ENCODE measurements at places on chromosomes 2 and 18.

- H3K27ac ChIP-seq = no peak overlapping the region
- no peaks in the 10 kb centered on the region for H3K36me3 ChIP-seq
- no peak overlapping the region for H3K4me3 ChIP-seq
- no peak for DNase-seq
- H3K4me1 ChIP-seq = no peaks in the 10 kb centered on the region
Measured at GRCh38 chr2:150679456-150680120, 192.1 kb upstream of the RND3 start.

GRCh38 chr2:222033541-222033940, 265.3 kb downstream of the PAX3 start:
- no peak for DNase-seq
- no peaks in the 10 kb centered on the region for H3K27me3 ChIP-seq
- H3K4me1 ChIP-seq = no peaks in the 10 kb centered on the region
- no peaks in the 10 kb centered on the region for H3K36me3 ChIP-seq

DNA sequence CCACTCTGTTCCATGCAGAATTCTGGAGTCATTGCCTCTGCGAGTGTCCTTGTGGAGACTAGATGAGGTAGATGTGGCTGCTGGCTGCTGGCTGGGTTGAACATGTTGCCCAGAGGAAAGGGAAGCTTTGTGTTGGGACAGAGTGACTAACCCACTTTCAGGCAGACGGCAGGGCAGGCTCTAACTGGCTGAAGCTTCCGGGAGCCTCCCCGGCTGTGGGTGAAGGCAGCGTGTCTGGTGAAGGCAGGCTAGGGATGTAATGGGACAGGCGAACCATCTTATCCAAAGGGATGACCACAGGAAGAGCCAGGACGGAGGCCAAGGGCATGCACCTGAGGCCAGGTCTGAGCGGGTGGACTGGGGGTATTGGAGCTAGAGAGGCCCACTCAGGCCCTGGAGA, 16.0 kb downstream of the ASPRV1 start:
- H3K4me1 ChIP-seq = peaks cover 7% of the 10 kb centered on the region
- H3K36me3 ChIP-seq = no peaks in the 10 kb centered on the region
- H3K27me3 ChIP-seq = no peaks in the 10 kb centered on the region
- no peak for DNase-seq
- no peak overlapping the region for H3K4me3 ChIP-seq

DNA sequence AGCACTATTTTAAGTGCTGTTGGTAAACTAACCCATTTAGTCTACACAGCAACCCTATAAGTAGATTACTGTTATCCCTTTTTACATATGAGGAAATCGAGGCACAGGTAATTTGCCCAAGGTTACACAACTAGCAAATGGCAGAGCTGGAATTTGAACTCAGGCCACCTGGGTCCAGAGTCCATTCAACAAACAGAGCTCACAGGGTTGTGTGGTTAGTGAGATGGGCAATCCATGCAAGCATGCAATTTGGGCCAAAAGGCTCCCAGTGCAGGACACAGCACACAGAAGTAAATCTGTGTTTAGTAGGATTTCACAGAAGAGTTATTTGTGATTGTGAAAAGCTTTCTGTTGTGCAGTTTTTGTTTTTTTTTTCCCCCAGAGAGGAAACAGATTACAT, 187.8 kb upstream of the MSH6 start:
- no peak for DNase-seq
- H3K4me1 ChIP-seq = no peaks in the 10 kb centered on the region
- H3K27ac ChIP-seq = no peak overlapping the region
- H3K27me3 ChIP-seq = no peaks in the 10 kb centered on the region

- no peaks in the 10 kb centered on the region for H3K27me3 ChIP-seq
- H3K4me1 ChIP-seq = no peaks in the 10 kb centered on the region
- no peaks in the 10 kb centered on the region for H3K36me3 ChIP-seq
- no peak overlapping the region for H3K4me3 ChIP-seq
- DNase-seq = no peak
- H3K27ac ChIP-seq = no peak overlapping the region
Measured at GRCh38 chr18:75111760-75112159, 97.2 kb downstream of the PTGR3 start.

DNA sequence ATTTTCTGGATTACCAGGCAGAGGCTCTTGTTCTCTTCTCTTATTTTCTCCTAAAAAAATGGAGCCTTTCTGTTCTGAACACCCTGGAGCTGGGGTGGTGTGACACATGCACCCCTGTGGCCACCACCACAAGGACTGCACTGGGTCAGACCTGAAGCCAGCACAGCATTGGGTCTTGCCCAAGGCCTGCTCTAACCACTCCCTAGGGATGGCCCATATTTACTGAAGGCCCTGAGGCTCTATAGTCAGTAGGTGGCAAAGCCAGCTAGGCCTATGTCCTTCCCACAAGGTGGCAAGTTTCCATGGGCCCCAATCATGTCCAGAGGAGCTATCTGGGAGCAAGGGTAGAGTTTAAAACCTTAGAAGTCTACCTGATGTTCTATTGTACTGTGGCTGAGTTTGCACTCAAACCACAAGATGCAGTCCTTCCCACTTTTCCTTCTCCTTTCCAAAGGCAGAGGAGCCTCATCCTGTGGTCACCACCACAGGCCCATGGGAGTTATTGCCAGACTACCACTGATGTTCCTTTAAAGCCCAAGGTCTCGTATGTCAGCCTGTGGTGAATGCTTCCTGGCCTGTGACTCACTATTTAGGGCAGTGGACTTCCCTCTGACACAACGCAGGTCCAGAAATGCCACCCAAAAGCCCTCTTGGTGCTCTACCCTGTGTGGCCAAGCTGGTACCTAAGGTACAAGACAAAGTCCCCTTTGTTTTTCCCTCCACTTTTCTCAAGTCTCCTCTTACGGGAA, 15.0 kb upstream of the FMNL2 start:
- no peak for DNase-seq
- no peak overlapping the region for H3K4me3 ChIP-seq
- H3K4me1 ChIP-seq = no peaks in the 10 kb centered on the region
- no peaks in the 10 kb centered on the region for H3K27me3 ChIP-seq
- H3K27ac ChIP-seq = no peak overlapping the region
- H3K36me3 ChIP-seq = no peaks in the 10 kb centered on the region

GRCh38 chr18:74282755-74283554, 8.8 kb downstream of the CYB5A start:
- DNase-seq = no peak
- H3K36me3 ChIP-seq = no peaks in the 10 kb centered on the region
- no peak overlapping the region for H3K4me3 ChIP-seq
- H3K4me1 ChIP-seq = peaks cover 58% of the 10 kb centered on the region
- peak overlapping the region; percentile 52 for H3K27ac ChIP-seq
- no peaks in the 10 kb centered on the region for H3K27me3 ChIP-seq

- no peak for DNase-seq
- H3K4me1 ChIP-seq = peaks cover 20% of the 10 kb centered on the region
- H3K27me3 ChIP-seq = peaks cover 91% of the 10 kb centered on the region
- no peak overlapping the region for H3K27ac ChIP-seq
Measured at GRCh38 chr2:199456383-199457146, 1.2 kb downstream of the SATB2 start.

- H3K4me1 ChIP-seq = no peaks in the 10 kb centered on the region
- no peak overlapping the region for H3K4me3 ChIP-seq
- H3K36me3 ChIP-seq = no peaks in the 10 kb centered on the region
Measured at GRCh38 chr18:32081881-32082280, 9.8 kb upstream of the RNF138 start.

- no peak for DNase-seq
- H3K36me3 ChIP-seq = no peaks in the 10 kb centered on the region
- H3K4me1 ChIP-seq = peaks cover 2% of the 10 kb centered on the region
- H3K27ac ChIP-seq = peak overlapping the region; percentile 45
- H3K27me3 ChIP-seq = no peaks in the 10 kb centered on the region
Measured at GRCh38 chr18:5556310-5556974, 12.6 kb upstream of the EPB41L3 start.

DNA sequence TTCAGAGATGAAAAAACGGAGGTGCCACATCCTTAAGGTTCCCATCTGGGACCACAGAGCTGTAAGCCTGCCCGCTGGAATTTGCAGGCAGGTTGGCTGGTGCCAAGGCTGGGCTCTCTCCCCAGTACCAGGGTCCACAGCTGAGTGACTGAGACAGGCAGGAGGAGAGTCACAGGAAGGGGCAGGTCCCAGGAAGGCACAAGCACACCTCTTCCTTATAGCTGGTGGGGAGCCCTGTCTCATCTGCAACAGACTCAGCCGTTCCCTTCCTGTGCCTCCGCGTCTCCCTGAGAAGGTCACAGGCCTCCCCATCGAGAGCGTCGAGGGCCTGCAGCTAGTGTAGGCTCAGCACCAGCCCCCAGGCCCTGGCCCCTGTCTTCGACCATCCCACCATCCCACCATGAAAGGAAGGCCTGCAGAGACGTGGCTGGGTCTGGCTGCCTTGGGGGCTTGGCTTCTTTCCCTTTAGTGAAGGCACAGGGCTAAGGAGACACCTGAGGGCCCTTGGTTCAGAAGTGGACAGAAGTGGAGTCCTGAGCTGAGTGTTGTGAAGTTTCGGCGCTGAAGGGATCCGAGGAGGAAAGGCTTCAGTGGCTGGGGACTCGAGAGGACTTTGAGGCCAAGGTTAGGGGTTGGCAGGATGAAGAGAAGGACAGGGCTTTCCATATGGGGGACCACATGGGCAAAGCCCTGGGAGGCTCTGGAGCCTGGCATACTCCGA, 26.8 kb downstream of the GLI2 start:
- no peak for DNase-seq
- no peaks in the 10 kb centered on the region for H3K27me3 ChIP-seq
- H3K4me3 ChIP-seq = no peak overlapping the region
- no peak overlapping the region for H3K27ac ChIP-seq
- H3K4me1 ChIP-seq = peaks cover 47% of the 10 kb centered on the region

- H3K4me1 ChIP-seq = no peaks in the 10 kb centered on the region
- no peaks in the 10 kb centered on the region for H3K36me3 ChIP-seq
- DNase-seq = no peak
Measured at GRCh38 chr2:57450170-57450569, 596.4 kb upstream of the VRK2 start.

DNA sequence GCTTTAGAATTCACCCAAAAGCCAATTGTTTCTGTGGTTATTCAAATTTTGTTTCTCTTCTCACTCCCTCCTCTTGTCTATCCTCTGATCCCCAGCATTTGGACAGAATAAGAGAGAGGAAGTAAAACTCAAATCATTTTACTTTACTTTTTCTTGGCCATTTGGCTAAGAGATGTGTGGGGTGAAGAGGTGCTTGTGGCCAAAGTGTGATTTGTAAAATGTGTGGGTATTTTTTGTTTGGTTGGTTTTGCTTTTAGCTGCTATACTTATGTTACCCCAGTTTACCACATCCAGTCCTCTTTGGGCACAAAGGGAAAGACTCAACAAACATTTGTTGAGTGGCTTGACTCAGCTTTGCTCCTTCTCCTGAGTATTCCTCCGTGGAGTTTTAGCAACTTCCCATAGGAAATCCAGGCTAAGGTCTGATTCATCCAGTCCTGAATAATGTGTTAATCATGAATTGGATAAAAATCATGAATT, 109.1 kb upstream of the CYP1B1 start:
- DNase-seq = no peak
- no peaks in the 10 kb centered on the region for H3K27me3 ChIP-seq
- H3K4me1 ChIP-seq = no peaks in the 10 kb centered on the region
- H3K4me3 ChIP-seq = no peak overlapping the region
- H3K27ac ChIP-seq = peak overlapping the region; percentile 80

DNA sequence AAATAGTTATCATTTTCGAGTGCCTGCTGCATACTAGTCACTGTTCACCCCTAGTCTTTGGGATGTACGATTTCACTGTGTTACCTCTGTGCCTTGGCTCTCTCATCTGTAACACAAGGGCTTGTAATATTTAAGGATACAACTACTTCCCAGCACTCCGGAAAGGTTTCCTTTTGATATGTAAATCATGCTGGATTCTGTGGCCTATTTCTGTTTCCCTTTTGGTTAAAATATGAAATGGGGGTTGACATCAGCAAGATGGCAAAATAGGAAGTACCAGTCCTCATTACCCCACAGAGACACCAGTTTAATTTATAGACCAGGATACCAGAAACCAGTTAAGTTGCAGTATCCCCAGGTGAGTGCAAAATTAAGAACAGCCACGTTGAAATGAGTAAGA, 23.5 kb downstream of the PSMG2 start:
- H3K36me3 ChIP-seq = no peaks in the 10 kb centered on the region
- H3K4me1 ChIP-seq = no peaks in the 10 kb centered on the region
- H3K27ac ChIP-seq = no peak overlapping the region
- DNase-seq = no peak

DNA sequence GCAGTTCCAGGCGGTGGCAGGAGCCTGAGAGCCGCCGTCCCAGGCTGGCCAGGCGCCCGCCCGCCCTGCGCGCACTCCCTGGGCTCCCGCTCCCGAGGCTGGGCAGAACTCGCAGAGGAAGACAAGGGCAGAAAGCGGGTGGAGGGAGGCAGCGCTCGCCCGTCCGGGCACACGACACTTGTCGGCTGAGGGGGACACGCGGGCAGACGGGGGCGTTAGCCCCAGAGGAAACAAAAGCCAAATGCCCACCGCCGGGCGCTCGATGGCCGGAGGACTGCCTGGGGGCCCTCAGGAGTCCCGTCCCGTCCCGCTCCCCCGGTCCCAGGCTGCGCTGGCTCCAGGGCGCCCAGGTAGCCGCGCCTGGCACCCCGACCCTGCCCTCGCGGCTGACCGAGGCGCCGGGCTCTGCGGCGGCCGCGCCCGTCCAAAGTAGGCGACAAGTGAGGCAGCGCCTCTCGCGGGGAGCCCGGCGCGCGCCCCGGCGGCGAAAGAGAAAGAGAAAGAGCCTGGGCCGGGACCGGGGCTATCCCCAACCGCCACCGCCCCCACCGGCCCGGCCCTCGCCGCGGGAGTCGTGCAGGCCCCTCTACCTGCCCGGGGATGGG, 491 bp downstream of the L3MBTL4 start:
- no peaks in the 10 kb centered on the region for H3K36me3 ChIP-seq
- peaks cover 31% of the 10 kb centered on the region for H3K4me1 ChIP-seq
- no peak for DNase-seq
- H3K4me3 ChIP-seq = peak overlapping the region; percentile 79

- no peaks in the 10 kb centered on the region for H3K27me3 ChIP-seq
- DNase-seq = no peak
- H3K36me3 ChIP-seq = no peaks in the 10 kb centered on the region
- no peaks in the 10 kb centered on the region for H3K4me1 ChIP-seq
Measured at GRCh38 chr2:45180033-45180746, 170.9 kb upstream of the SIX2 start.

- H3K27me3 ChIP-seq = no peaks in the 10 kb centered on the region
- DNase-seq = no peak
- H3K27ac ChIP-seq = no peak overlapping the region
- H3K36me3 ChIP-seq = no peaks in the 10 kb centered on the region
- H3K4me3 ChIP-seq = no peak overlapping the region
- H3K4me1 ChIP-seq = no peaks in the 10 kb centered on the region
Measured at GRCh38 chr18:8478166-8478967, 130.9 kb upstream of the RAB12 start.

- H3K4me1 ChIP-seq = peaks cover 8% of the 10 kb centered on the region
- no peak overlapping the region for H3K27ac ChIP-seq
- DNase-seq = no peak
- H3K4me3 ChIP-seq = no peak overlapping the region
Measured at GRCh38 chr2:3727397-3728045, 24.1 kb downstream of the DCDC2C start.

- no peak for DNase-seq
- no peaks in the 10 kb centered on the region for H3K36me3 ChIP-seq
- H3K27me3 ChIP-seq = no peaks in the 10 kb centered on the region
- no peak overlapping the region for H3K27ac ChIP-seq
- H3K4me3 ChIP-seq = no peak overlapping the region
Measured at GRCh38 chr2:178476477-178476876, 1.9 kb downstream of the FKBP7 start.
